Kidney (tissue), 22 donors: ENCODE measurements at places on chromosomes 3 and 15.

DNA sequence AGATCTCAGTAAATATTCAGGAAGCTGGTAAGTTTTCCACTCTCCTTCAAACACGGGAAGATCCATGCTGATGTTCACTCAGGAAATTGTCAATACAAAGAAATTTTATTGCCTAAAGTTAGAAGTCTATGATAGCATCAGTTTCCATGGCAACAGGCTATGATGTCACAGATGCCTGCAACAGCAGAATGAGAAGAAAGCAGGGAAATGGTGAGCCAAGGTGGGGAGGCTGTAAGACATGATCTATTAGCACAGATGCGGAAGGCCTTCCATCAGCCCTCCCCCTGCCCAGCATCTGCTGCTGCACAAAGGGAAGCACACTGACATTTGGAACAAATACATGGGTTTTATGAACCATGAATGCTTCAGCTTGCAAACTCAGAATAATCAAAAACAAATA is 28.6 kb downstream of the EPHB1 start:
- no peak for DNase-seq

DNA sequence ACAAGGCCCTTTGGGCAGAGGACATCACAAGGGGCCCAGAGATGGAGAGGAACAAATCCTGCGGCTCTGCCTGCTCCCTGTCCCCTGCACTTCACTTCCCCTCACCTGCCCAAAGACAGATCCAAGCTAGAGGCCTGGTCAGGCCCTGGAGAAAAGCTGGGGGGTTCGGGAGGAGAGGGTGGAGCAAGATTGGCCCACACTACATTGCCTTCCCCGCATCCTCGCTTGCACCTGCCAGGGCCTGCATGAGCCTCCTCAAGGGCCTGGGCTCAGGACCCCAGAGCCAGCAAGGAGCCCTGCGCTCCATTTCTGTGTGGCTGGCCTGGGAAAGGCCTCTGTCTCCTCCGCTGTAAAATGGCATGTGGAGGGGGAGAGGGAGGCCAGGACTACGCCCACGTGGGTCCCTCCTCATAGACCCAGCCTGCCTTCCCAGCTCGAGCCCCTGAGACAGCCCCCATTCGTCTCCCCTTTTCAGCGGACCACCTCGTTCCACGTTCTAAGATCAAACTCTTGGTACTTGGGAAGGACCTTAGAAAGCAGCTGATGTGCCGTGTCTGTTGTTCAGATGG is 106.0 kb downstream of the HMG20A start:
- DNase-seq = no peak

GRCh38 chr3:15952543-15953175 is 154.9 kb upstream of the ANKRD28 start:
- no peak for DNase-seq

- no peak for DNase-seq
These were observed 380.8 kb upstream of the NDN start for GRCh38 chr15:24067733-24068501.

- no peak for DNase-seq
These were observed 60.3 kb downstream of the EBLN2 start for GRCh38 chr3:73121669-73122331.

DNA sequence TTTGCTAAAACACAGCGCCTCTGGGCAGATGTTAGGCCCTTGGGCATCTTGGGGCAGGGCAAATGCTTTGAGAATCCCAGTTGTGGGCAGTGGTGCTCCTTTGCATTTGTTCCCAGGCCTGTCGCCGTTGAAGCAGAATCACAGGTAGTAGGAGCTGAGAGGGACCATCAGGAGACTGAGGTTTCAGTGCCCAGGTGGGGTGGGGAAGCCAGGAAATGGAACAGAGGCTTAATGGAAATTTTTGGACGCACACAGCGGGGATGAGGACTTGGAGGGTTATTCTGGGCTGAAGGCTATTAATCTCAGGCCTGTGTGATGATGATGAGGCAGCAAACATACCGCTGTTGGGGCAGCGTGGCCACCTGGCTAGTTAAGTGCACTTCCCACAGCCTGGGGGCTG is 99.5 kb downstream of the SV2B start:
- no peak for DNase-seq

GRCh38 chr15:29568840-29569532 is 253.3 kb downstream of the TJP1 start:
- DNase-seq = peak; percentile 55

GRCh38 chr3:133914839-133915600 is 19.3 kb upstream of the RAB6B start:
- no peak for DNase-seq

DNA sequence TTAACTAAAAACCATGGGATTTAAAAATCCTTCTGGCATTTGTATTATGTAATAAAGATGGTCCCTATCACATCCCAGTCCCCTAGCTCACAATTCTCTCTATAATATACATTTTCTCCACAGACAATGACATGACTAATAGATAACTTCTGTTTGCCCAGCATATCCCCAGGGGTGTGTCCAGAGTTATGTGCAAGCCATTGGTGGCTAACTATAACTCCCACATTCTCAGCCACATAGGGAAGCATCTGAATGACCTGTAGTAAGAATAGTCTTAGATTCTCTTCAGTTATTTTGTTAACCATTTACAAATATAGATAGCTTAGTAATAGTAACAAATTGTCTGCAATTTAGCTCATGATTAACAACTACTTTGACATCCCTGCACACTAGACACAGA is 52.2 kb upstream of the RBSN start:
- no peak for DNase-seq

DNA sequence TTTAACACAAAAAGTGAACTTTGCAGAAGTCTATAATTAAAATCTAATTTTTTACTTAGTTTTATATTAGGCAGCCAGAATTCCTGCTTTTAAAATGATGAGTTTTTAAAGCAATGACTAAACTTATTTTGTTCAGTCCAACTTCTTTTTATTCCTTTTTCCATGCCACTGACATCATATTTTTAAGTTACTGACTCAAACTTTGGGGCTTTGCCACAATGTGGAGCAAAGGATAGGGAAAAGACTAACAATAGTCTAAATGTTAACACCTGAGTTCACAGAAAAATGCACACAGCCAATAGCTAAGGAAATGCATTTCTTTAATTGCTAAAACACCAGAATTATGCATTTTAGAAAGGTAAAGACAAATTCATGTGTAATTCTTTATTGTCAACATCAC is 647.6 kb upstream of the DPPA4 start:
- no peak for DNase-seq

DNA sequence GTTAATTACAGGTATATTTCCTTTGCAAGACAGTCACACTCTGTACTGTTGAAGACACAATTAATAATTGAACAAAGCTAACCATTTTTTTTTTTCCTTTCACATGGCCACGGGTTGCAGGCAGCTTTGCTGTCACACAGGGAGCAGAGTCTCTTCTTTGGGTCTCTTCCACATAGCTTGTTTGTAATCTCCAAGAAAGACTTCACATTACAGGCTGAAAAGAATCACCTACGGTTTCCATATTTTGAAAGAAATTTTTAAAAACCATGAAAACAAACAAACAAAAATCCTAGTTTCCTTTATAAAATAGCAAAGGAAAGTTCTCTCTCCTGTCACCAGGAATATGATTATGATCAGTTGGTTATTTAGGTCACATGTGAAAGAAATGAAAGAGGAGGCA is 392.6 kb downstream of the GAP43 start:
- DNase-seq = no peak

DNA sequence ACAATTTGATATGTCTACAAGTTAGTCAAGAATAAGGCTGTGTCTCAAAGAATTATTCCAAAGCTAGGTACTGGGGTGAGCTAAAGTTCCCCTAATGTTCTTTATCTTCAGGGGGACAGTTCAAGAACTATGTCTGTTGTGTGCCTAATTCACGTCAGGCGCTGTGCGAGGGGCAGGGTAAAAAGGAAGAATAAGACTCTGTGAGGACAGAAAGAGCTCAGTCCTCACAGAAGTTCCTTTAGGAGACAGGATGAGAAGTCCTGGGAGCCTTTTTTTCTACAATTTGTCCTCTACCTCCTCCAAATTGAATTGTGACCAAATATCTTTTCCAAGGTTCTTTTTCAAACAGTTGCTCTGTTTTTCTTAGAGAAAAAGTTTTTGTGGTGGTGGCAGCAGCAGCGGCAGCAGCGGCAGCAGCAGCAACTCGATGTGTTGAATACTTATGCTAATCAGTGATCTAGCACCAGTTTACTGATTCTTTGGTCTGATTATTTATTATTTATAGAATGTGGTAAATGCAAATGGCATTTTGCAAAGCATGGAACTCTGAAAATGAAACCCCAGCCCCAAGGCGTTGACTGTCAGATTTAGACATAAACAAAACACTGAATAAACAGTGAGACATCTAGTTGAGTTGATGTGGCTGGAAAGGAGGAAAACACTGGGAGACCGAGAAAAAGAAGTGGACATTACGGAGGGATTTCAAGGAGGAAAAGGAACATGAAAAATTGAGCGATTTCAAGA is 88.6 kb downstream of the GTPBP8 start:
- DNase-seq = no peak

GRCh38 chr3:36893137-36893557 is 51.7 kb downstream of the TRANK1 start:
- no peak for DNase-seq

DNA sequence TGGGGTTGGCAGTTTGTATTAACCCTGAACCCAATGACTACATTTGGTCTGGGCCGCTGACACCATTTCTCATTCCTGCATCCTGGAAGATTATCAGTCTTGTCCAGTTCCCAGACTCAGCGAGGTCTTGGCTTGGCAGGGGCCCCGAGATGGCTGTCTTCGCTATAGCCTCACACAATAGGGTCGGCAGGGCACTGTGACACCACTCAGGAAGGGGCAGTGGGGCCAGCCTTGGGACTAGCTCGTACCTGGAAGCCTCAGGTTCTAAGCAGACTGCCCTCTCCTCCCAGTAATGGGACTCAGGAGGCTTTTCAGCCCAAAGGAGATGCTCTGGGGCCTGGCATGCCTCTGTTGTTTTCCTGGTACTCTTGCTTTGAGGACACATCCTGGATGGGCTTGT is 9.1 kb downstream of the TEX264 start:
- DNase-seq = no peak

DNA sequence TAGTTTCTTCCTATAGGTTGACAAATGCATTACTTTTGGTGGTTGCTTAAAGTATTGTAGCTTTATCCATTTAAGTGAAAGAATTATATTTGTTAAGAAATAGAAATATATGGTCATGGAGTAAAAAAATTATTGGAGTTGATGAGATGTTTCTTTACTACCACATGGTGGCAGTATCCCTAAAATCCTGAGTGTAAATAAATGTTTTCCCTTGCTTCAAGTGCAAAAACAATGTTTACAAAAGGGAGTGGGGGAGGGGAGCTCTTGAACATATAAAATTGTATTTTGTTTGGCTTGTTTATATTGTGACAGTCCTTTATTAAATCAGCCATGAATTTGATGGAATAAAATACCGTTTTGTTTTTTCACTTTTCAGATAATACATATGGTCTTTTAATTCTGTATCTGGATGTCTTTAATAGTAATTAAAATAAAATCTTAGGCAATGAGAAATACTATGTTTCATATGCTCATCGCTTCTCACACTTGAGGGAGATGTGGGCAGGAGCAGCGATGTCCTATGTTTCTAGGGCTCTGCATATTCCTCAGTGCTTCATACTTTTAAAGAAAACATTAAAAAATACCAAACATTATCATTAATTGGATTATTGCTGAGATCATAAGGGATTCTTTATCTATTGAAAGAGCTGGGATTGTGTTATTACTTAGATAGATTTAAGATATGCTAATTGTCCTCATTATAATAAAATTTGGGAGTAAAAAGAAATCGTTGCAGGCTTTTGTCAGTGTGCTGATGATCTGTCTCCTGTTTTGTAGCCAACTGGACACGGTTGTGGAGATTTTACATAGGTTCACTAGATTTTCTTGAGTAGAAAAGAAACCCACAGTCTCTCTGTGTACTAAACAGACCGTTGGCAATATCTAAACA is 349.7 kb downstream of the TUSC7 start:
- no peak for DNase-seq

GRCh38 chr3:175416600-175416999 is 557.5 kb downstream of the NAALADL2 start:
- no peak for DNase-seq

- peak; percentile 77 for DNase-seq
These were observed 1.4 kb downstream of the PTH1R start for GRCh38 chr3:46878781-46879436.

- no peak for DNase-seq
These were observed 62.2 kb upstream of the ALCAM start for GRCh38 chr3:105304487-105304886.

DNA sequence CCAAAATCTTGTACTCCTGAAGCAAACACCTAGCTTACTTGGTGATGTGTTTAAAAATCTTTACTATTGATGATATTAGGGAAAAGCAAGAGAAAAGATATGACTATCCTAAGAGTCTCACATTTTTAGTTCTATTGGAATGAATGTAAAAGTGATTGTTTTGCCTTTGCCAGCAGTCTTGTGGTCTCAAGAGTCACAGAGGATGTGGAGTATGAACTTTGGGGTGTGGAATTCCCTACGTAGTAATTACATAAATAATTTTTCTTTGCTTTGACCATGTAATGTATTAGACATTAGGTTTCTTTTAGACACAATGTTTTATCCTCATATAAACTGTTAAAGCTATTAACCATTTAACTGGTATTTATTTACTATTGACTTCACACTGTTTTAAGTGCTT is 387.6 kb downstream of the NAALADL2 start:
- DNase-seq = no peak

DNA sequence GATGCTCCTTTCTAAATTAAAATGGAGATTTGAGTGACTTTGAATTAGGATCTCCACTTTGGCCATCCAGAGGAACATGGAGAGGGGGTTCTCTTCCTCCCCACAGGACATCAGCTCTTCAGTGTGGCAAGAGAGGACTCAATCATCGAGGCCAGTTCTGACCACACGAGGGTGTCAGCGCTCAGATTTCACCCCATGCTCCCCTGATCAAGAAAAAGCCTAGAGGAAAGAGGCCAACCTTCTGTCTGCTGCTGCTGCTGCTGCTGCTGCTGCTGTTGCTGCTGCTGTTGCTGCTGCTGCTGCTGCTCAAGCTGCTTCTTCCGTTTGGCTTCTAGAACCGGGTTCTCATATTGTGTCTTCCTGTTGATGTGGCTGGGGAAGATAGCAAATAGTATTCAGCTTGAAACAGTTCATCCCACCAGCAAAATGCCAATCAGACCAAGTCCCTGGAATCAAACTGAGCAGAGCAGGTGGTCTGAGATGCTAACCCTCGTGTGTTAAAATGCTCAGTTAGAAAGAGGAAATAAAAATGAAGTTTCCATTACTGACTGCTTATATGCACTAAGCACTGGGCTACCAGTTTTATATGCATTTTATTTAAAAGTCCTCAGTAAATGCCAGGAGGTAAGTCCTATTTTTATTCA is 599.0 kb downstream of the MAGI1 start:
- DNase-seq = no peak

GRCh38 chr3:140529558-140529957 is 148.3 kb upstream of the TRIM42 start:
- DNase-seq = no peak

DNA sequence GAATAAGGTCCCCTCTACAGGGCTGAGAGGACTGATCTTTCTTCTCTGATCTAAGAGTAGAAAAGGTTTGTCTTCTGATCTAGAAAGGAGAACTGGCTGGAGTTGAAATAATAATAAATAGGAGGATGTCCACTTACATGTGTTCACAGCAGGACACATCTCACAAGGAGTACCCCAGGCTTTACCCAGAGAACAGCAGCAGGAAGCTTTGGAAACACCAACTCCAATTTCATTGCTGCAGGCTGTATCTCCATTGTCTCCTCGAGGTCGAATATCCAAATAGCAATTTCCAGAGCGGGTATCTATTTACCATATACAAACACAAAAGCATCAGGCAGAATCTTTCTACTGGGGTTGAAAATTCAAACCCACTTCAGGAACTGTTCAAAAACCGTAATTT is 136.6 kb downstream of the DUT start:
- no peak for DNase-seq

- peak; percentile 69 for DNase-seq
These were observed 137.4 kb downstream of the MBNL1 start for GRCh38 chr3:152405915-152406802.
